ENCODE measurements at places on chromosomes 13 and 19. TPM values are rescaled to one million over a fixed set of nuclear protein-coding genes. Genes with fewer than 3 reads are reported as not detected.

The UNC13A gene
- total RNA-seq, result 0.30 TPM

The UBE2L5 gene
- total RNA-seq, result 0.09 TPM

The PRR22 gene
- 0.18 TPM for total RNA-seq

The COL5A3 gene
- total RNA-seq, result 1.1 TPM

The ZNF99 gene
- not detected for total RNA-seq

The KISS1R gene
- not detected for total RNA-seq

The PSPN gene
- 1.4 TPM for total RNA-seq

The LENG9 gene
- total RNA-seq, result 9.8 TPM

The ATP8B3 gene
- total RNA-seq, result 0.89 TPM

The ZNF57 gene
- 3.0 TPM for total RNA-seq

The PTGER1 gene
- 5.6 TPM for total RNA-seq

The NCAN gene
- total RNA-seq, result not detected

The SHKBP1 gene
- total RNA-seq, result 24.9 TPM

The SERTM1 gene
- total RNA-seq, result 0.05 TPM

The PDE4C gene
- 1.4 TPM for total RNA-seq

The LILRB1 gene
- total RNA-seq, result not detected

The ZNF567 gene
- 8.1 TPM for total RNA-seq

The ATP12A gene
- not detected for total RNA-seq

The GSX1 gene
- not detected for total RNA-seq

The MYO16 gene
- total RNA-seq, result not detected

The CBLC gene
- not detected for total RNA-seq

The LYL1 gene
- total RNA-seq, result 5.0 TPM

The ENOX1 gene
- total RNA-seq, result 2.1 TPM

The LGALS7 gene
- not detected for total RNA-seq

The PCDH17 gene
- total RNA-seq, result 0.60 TPM

The EGLN2 gene
- 75.1 TPM for total RNA-seq

The PSG7 gene
- total RNA-seq, result not detected

The SPART gene
- 196 TPM for total RNA-seq

The LSR gene
- 0.59 TPM for total RNA-seq

The C19orf85 gene
- not detected for total RNA-seq

The KLK12 gene
- total RNA-seq, result not detected

The FRY gene
- 32.3 TPM for total RNA-seq

The OR7E24 gene
- not detected for total RNA-seq

The PDE4A gene
- total RNA-seq, result 6.2 TPM

The ADPRHL1 gene
- total RNA-seq, result 1.5 TPM

The YJEFN3 gene
- total RNA-seq, result 0.89 TPM

The PLVAP gene
- not detected for total RNA-seq

The FAM216B gene
- total RNA-seq, result not detected

The LCP1 gene
- 8.9 TPM for total RNA-seq

The SKA3 gene
- total RNA-seq, result 4.4 TPM

The SGCG gene
- 5.2 TPM for total RNA-seq

The PSMC4 gene
- total RNA-seq, result 165 TPM

The ZNF600 gene
- total RNA-seq, result 3.0 TPM

The SOHLH2 gene
- total RNA-seq, result 0.83 TPM
